ENCODE measurements at places on chromosomes 12 and 14.

- DNase-seq = no peak
Measured at GRCh38 chr12:112846619-112847018, 55.1 kb downstream of the RPH3A start.

GRCh38 chr14:39762576-39763401 is 330.6 kb upstream of the FBXO33 start:
- no peak for DNase-seq

DNA sequence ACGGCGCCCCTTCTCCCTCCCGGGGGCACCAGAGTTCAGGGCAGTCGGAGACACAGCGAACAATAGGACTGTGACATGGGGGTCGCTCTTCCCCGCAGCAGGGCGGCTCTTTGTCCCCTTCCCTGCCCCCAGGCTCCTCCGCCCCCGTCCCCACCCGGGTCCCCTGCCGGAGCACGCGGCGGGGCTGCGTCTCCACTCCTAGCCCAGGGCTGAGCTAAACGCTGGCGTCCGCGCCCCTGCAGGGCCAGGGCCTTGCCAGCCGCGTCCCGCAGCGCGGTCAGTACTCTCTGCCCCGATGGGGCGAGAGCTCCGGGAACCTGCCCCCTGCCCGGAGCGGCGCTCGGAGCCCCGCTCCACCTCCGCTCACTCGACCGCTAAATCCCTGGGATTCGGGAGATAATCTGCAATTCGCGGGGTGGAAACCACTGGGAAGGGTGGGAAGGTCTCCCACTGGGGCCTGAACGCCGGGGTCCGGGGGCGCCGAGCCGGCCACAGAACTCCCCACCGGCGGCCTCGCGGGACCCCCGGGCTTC is 825 bp upstream of the CCDC85C start:
- no peak for DNase-seq

- no peak for DNase-seq
Measured at GRCh38 chr14:105439710-105440553, 20.3 kb downstream of the MTA1 start.

- DNase-seq = no peak
Measured at GRCh38 chr12:109729801-109730200, 16.2 kb downstream of the FAM222A start.

DNA sequence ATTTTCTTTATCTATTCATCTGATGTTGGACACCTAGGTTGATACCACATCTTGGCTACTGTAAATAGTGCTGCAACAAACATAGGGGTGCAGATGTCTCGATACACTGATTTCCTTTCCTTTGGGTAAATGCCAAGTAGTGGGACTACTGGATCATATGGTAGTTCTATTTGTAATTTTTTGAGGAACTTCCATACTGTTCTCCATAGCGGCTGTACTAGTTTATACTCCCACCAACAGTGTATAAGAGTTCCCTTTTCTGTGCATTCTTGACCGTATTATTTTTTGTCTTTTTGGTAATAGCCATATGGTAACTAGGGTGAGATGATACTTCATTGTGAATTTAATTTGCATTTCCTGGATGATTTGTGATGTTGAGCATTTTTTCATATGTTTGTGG is 71.8 kb downstream of the LRP6 start:
- DNase-seq = no peak

DNA sequence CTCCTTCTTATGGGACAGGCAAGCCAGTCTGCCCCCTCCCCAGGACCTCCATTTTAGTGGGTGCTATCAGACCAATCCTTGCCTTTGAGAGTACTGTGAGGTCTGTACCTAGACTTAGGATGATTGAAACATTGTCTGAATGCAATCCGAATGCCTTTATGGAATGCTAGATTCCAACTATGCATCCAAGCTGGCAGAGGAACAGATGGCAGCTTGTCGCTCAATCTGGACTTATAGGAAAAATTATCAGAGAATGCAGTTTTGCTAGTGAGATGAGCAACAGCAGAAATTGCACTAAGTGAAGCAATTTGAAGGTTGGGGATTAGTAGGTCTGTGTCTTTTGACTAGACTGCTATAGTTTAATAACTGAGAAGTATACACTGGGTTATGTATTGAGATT is 109.1 kb downstream of the DYRK2 start:
- no peak for DNase-seq

- no peak for DNase-seq
Measured at GRCh38 chr14:38762845-38763244, 340.2 kb downstream of the SEC23A start.

DNA sequence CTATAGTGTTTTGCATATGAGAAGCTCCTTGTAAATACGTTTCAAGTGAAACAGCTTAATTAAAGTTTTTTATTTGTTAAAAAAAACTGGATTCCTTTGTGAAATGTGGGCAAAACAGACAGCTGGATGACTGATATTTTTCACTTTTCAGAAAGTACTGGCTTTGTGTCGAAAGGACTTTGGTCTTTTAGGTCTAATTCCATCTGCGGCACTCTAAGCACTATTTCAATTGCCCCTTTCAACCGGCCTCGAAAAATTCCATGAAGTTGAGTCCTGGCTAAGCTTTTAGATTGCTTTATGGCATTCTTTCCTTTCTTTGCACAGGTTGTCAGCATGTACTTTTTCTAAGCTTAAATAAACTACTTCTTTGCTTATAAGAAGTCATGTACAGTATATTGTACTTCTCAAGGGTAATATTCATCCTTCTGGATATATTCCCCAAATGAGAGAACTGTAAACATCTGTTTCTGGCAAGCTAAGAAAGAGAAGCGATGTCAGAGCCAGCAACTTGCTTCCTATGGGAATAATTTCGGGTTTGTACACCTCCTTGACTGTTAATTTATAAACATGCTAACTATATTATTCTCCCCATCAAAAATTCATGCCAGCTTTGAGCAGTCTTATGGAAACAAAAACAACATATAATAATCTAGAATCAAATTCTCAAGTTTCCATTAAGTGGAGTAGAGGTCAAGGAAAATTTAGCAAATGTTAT is 611.3 kb downstream of the ETNK1 start:
- no peak for DNase-seq

- DNase-seq = no peak
Measured at GRCh38 chr12:623865-624372, 39.3 kb downstream of the NINJ2 start.

- no peak for DNase-seq
Measured at GRCh38 chr12:4014444-4014843, 141.2 kb upstream of the PARP11 start.

GRCh38 chr14:45621731-45622130 is 368.7 kb upstream of the MIS18BP1 start:
- no peak for DNase-seq

DNA sequence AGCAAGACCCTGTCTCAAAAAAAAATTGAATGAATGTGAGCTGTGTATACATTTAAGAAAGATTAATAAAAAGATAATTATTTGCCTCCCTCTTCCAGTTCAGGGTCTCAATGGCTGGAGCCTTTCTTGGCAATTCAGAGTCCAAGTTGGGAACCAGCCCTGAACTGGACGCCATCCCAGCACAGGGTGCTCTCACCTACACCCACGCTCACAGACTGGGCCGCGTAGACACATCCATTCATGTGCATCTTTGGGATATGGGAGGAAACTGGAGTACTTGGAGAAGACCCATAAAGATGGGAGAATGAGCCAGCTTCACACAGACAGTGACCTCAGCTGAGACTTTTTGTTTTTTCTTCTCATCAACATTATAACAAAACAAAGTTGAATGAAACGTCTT is 6.5 kb downstream of the MAPK1IP1L start:
- DNase-seq = no peak

DNA sequence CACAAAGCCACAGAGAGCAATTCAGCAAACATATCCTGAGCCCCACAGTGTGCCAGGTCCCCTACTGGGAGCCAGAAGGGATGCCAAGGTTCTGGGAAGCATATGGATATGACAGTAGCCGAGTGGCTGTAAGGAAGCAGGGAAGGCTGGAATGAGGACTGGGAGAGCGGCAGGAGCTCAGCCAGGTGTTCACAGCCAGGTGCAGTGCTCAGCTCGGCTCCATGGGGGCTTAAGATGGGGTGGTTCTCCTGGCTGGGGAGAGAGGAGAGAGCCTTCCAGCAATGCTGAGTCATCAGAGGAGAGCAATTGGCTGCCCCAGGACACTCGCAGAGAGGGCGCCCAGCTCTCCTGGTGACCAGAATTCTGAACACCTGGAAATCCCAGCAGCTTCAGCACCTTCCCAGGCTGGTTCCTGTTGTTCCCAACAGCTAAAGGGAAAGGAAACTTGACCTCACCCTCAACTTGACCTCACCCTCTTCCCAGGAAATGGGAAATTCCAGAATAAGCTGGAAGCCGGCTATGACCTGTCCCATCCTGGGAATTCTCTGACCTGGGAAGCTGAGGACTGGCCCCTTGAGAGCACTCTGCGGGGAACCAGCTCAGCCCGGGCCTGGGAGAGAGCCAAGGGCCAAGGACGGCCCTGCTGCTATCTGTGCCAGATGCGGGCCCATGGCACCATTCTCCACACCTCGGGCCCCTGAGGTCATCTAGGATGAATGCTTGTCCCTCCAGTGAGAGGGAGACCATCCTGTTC is 34.6 kb downstream of the SLC6A12 start:
- no peak for DNase-seq

- DNase-seq = no peak
Measured at GRCh38 chr12:93654421-93654820, 22.8 kb upstream of the CRADD start.

- no peak for DNase-seq
Measured at GRCh38 chr14:59811073-59811472, 59.5 kb downstream of the RTN1 start.

GRCh38 chr14:67571991-67572323 is 28.1 kb downstream of the PIGH start:
- DNase-seq = no peak

- no peak for DNase-seq
Measured at GRCh38 chr14:98742001-98742400, 530.0 kb downstream of the BCL11B start.

- no peak for DNase-seq
Measured at GRCh38 chr14:22532345-22533056, 56.5 kb downstream of the DAD1 start.

DNA sequence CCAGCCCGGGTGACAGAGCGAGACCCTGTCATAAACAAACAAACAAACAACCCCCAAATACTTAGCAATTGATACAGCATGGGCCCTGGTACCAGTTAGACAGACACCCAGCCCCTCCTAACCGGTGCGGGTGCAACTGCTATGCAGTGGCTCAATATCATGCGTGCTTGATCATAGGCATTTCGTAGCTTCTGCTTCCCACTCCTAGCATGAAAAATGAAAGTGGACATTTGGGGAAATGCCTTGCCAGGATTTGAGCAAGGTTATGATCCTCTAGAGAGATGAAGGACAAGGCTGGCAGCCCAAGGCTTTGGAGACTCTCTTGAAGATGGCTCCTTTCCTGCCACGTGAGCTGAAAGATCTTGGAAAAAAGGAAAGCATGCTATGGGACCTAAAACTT is 13.7 kb downstream of the FGF6 start:
- no peak for DNase-seq

GRCh38 chr12:53676656-53677015 is 753 bp upstream of the ATP5MC2 start:
- no peak for DNase-seq

DNA sequence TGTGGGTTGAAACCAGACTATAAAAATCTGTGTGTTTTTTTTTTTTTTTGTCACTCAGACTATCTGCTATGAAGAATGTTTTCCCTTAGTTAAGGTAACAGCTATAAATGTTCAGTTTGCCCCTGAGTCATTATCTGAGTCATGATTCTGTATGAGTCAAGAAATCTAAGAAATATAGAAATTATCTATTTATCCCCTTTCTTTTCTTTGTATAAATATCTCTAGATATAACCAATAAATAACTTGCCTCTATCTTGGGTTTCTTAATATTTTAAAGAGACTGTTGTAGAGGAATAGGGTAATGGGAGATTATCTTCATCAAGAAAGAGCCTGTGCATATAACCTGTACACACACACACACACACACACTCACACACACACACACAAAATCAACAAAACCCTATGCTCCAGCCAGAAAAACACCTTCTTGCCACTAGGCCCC is 161.7 kb upstream of the EEA1 start:
- DNase-seq = no peak

GRCh38 chr14:94394581-94395207 is 6.3 kb upstream of the SERPINA1 start:
- DNase-seq = no peak

GRCh38 chr14:55340482-55340881 is 69.3 kb downstream of the FBXO34 start:
- no peak for DNase-seq

All from mesenteric fat pad (tissue), 1 donor.